ENCODE measurements at places on chromosomes 1 and 21.

- DNase-seq: no peak
Measured at GRCh38 chr21:42615924-42616323, 37.5 kb upstream of the PDE9A start.

DNA sequence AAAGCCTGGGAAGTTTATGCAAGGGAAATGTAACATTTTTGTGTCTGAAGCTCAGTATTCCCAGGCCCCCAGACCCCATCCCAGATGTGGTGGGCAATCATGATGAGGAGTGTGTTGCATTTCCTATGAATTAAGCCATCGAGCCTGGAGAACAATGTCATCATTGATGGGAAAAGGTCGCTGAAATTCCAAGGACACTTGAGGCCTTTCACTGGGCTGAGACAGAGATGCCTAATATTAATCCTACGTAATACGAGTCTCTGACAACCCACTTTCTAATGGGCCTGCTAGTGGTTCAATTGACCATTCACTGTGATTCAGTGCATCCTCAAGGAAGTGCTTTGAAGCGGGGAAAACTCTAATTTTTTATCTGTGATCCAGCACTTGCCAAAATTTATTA, 291.6 kb downstream of the PLPP3 start:
- DNase-seq: no peak

GRCh38 chr1:75305061-75305460, 170.9 kb downstream of the LHX8 start:
- DNase-seq: no peak

DNA sequence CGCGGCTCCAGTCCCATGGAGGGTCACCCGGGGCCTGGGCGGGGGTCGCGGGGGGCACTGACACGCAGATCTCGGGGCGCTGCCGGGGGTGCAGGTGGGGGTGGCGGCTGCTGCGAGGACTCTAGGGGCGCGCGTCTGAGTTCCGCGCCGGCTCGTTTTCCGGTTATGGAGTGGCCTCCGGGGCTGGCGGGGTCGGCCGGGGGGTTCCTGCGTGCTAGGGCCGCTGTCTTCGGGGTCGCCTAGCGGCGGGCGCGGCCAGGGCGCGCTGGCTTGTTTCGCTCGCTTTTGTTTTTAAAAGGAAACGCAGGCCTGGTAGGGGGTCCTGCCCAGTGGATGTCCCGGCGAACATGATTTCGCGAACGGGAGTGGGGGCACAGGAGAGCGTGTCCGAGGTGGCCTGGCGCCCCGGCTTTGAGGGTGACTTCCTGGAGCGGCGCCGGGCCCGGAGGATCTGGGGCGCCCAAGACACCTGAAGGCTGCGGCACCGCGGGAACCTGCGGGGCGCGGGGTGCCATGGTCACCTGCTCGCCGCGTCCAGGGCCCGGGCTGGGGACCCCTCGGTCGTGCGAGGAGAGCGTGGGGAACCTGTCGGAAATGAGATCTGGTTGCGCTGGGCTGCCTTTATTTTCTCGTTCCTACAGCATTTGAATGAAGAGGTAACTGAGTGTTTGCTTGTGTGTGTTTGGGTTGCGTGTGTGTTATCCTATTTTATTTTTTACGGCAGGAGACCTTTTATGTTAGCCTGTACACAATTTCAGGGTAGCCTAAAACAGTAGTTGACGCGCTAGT, 618 bp downstream of the ETS2 start:
- DNase-seq: no peak

- DNase-seq: no peak
Measured at GRCh38 chr1:152047413-152047729, 10.6 kb upstream of the S100A11 start.

DNA sequence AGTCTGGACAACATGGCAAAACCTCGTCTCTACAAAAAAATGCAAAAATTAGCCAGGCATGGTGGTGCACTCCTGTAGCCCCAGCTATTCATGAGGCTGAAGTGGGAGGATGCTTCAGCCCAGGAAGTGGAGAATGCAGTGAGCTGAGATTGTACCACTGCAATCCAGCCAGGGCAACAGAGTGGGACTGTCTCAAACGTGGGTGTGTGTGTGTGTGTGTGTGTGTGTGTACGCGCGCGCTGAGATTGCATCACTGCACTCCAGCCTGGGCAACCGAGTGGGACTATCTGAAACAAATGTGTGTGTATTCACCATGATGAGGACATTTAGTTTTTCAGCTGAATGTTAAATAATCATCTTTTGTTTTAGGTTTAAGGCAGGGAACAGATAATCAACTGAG, 21.1 kb downstream of the USP1 start:
- no peak for DNase-seq

DNA sequence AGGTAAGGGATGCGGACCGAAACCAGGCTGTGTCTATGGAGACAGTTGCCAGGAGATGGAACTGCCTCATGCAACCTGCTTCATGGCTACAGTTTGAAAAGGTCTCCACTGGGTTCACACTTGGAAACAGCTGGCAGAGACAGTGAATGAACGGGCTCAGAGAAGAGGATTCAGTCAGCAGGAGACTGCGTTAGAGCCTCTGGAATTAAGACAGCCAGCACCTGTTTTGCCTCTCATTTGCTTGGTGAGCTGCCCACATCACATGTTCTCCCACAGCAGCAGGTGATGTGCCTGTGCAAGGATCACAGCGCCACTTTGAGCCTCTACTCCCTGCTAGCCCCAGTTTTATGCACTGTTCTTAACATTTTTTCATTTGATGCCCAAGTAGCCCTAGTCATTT, 321.0 kb downstream of the PLPP3 start:
- DNase-seq: no peak

DNA sequence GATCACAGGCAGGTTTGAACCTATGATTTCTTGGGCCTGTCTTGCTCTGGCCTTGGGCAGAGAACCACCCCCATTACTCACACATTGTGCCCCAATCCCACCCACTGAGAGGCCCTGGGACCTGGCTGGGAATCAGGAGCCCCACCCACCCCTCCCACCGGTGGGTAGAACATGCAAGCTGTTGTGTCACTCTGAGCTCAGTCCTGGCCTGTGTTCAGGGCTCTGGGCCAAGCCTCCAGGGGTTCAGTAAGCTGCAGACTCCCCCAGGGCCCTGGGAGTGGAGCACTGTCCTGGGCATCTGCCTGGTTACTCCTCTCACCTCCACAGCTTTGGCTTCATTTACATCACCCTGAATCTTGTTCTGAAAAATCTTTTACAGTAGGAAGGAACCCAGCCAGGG, 270.5 kb downstream of the RRAGC start:
- DNase-seq: no peak

DNA sequence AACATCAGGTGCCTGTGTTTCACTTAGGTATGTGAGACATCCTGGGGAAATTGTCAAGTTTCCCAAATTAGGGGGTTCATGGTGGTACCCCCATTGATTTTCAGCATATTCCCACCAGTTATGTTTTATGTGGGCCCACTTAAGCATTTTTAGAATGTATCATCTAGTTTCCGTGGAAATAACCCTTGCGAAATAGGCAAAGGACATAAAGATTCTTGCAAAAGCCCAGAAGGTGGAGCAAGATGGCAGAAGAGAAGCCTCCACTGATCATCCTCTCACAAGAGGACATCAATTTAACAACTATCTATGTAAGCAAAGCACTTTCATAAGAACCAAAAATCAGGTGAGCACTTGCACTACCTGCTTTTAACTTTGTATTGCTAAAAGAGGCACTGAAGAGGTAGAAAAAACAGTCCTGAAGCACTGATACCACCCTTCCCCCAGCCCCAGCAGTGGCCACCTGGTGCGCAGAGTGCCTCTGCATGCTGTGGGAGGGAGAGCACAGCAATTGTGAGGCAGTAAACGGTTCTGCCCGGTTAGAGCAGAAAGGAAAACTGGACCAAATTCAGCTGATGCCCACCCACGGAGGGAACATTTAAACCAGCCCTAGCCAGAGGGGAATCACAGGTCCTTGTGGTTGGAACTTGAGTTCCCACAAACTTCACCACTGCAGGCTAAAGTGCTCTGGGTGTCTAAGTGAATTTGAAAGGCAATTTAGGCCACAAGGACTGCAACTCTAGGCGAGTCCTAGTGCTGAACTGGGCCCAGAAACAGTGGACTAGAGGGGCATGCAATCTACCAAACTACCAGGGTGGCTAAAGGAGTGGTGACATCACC, 23.2 kb downstream of the MCOLN2 start:
- DNase-seq: no peak
